ENCODE measurements at places on chromosomes 11 and 22.
A peak's percentile ranks its signal among the peaks of the same experiment; 100 is the strongest.

DNA sequence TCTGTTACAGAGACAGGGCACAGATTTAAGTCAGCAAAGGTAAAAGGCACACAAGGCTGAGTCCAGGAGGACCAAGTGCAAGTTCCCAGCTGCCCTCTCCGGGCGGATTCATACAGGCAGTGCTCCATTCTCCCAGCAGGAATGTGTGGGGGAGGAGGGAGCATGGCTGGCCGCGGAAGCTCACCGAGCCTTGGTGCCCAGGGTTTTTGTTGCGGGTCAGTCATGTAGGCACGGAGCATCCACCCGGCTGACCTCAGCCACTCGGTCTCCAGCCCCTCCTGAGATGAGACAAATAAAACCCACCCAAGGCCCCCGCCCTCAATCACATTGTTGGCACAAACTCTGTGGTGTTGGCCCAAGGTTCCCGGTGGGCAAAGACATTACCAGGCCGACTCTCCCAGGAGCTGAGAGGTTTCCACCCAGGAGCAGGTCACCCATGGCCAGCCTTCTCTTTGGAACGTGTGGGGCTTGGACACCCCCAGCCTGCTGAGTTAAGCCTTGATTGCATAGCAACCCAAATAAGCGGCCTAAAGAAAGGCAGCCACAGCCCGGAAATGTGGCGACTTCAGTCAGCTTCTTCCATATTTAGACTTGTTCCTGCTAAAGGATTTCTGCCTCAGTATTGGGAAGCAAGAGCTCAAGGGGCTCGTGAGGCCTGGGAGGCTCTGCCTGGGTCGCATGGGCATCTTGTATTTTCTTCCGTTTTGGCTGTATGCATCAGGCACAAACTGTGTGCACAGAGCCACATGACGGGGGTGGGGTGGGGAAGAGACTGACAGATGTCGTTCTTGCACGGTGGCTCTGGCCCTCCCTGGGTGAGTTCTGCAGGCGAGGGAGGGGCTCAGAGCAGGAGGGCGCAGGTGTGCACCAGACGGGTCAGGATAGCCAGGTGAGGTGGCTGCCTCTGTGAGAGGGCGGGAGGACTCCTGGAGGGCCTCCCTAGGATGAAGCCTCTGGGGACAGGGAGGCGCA is 63.0 kb downstream of the ARHGAP8 start:
- DNase-seq: no peak

DNA sequence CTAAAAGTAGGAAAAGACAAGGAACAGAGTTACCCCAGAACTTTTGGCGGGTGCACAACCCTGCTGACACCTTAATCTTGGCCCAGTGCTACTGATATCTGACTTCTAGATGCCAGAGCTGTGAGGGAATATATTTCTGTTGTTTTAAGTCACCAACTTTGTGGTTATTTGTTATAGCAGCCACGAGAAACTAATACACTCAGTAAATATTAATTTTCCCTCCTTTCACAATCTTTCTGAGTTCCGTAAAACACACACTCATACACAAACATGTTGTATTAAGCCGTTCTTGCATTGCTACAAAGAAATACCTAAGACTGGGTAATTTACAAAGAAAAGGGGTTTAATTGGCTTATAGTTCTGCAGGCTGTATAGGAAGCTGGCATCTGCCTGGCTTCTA is 16.1 kb upstream of the ZDHHC13 start:
- no peak for DNase-seq

DNA sequence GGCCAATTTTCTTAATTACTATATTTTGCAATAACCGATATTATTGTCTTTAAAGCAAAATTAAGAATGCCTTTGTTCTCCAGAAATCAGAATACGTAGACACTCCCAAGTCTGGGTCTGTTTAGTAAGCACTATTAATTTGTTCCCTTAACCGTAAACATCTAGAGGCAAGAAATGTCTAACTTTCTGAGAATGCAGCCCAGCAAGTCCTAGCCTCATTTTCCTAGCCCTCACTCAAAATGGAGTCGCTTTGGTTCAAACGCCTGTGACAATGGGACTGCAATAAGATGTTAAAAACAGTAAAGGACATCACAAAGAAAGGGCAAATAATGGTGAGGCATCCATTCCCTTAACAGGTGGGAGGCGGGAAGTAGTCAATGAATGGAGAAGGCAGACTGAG is 280.7 kb downstream of the DLG2 start:
- DNase-seq: no peak

DNA sequence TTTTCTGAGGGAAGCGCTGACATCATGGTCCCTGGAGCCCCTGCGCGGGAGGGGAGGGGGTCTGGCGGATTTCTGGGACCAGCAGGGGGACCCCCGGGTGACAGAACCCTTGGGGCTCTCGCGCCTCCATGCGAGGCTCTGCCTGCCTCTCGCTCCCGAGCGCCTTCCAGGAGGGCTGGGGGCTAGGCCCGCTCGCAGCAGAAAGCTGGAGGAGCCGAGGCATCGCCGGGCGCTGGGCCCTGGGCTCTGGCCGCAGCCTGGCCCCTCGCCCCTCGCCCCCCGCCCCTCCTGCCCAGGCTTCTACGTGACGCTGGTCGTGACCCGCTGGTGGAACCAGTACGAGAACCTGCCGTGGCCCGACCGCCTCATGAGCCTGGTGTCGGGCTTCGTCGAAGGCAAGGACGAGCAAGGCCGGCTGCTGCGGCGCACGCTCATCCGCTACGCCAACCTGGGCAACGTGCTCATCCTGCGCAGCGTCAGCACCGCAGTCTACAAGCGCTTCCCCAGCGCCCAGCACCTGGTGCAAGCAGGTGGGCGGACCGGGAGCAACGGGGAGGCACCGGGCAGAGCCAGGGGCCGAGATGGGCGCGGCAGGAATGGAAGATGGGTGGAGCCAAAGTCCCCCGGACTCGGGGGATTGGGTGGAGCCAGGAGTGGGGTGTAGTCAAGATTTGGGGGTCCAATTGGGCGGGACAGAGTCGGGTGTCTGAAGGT is 5.4 kb downstream of the BEST1 start:
- DNase-seq: peak; percentile 20

DNA sequence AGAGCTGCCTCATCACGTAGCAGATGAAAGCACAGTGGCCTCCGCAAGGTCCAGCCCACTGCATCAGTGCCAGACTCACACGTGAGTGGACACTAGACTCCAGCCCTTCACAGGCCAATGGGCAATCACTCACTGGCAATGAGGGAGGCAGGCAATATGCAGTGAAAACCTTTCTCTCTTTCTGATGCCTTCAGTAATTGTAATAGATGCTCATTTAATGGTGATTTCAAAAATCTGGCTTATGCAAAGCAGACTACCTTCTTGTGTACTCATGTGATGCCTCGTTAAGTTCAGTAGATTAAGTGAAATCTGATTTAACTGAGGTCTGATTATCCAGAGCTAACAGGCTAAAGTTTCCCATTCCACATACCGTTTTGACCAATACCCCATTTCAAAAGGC is 546.9 kb downstream of the MIAT start:
- no peak for DNase-seq

DNA sequence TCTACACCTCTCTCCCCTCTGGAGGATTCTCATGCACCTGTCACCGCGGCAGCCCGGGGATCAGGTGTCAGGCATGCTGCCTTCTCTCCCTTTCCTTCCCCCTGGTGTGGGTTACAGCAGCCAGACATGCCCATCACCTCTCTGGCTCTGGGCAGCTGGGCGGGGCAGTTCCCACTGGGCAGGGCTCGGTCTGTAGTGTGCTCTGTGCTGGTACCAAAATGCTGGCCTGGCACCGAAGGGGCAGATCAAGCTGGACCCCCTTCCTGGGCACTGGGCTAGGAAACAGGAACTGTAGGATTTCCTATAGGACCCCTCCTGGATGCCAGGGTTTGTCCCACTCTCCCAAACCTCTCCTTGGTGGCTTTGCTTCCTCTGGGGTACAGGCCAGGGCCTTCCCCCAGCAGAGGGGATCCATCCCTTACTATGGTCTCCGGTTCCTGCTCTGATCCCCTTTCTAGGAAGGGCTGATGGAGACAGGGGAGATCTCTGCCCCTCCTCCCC is 821 bp downstream of the GAL3ST1 start:
- no peak for DNase-seq
